ENCODE measurements at places on chromosomes 12 and 14.

- no peak for DNase-seq
These were observed 392 bp downstream of the SLC15A4 start for GRCh38 chr12:128823216-128823915.

GRCh38 chr12:69661386-69661785 is 37.7 kb downstream of the BEST3 start:
- no peak for DNase-seq

DNA sequence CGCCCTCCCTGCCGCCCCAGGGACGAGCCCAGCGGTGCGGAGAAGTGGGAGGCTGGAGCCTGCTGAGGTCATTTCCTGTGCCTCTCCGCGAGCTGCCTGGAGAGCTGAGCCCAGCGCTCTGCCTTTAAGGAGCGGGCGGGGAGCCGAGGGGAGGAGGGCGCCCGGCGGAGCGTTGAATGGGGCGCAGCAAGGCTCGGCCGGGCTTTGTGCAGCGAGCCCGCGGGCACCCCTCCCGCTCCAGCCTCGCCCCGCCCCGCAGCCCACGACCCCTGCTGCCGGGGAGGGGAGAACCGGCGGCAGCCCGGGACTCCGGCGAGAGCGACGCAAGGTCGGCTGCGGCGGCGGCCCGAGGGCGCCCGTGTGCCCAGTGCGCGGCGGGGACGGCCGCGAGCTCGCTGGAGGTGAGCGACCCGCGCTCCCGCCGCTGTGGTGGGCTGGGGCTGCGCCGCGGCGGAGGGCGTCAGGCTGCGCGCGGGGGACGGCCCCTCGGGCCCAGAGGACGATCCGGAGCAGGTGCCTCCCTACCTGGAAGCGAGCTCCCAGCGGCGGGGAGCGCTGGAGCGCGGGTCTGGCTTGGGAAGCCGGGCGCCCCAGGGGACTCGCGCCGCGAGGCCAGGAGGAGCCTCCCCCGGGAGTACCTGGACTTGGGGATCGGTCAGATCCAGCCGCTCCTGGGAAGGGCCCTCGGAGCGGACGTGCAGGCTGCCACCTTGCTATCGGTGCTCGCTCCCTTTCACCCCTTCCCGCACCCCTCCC is at the start of gene PLEKHH1:
Gene PLEKHH1, plus strand, starts transcription at position 293 of the 756 bp plus-strand sequence. CDS start 8,578 bp downstream, outside the sequence.
- DNase-seq: peak; percentile 74

GRCh38 chr14:64910847-64911495 is 3.3 kb upstream of the CHURC1 start:
- DNase-seq: no peak

GRCh38 chr14:95413289-95414215 is 93.8 kb upstream of the CLMN start:
- no peak for DNase-seq

DNA sequence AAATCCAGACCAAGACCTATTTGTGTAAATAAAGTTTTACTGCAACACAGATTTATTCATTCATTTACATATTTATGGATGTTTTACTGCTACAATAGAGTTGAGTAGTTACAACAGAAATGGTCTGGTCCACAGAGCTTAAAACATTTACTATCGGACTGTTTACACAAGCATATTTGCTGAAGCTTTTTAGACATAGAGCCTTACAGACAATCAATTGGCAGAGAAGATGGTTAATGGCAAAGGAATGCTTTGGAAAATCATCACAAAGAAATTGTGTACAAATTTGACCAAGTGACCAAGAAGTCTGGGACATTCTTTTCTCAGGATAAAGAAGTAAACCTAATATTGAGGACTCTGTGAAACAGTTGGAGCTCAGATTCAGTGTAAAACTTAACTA is 504.3 kb downstream of the SLC16A7 start:
- DNase-seq: no peak

DNA sequence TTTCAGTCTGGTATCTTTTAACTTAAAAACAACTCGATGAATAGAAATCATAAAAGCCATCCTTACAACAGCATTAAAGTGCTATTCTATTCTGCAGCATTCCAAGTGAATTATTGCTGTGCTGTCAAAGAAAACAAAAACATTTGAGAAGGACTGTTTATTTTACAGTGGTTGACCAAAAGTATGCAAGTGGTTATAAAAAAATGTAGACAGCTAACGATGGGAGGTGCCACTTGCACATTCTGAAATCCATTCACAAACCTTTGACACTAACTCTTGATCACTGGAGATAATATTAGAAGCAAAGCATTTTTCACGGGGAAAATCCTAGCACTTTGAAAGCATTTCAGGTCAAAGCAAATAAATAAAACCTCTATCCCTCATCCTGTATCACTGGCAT is 55.6 kb downstream of the HMGA2 start:
- no peak for DNase-seq

GRCh38 chr14:67943947-67944346 is 124.4 kb downstream of the RAD51B start:
- DNase-seq: peak; percentile 68

DNA sequence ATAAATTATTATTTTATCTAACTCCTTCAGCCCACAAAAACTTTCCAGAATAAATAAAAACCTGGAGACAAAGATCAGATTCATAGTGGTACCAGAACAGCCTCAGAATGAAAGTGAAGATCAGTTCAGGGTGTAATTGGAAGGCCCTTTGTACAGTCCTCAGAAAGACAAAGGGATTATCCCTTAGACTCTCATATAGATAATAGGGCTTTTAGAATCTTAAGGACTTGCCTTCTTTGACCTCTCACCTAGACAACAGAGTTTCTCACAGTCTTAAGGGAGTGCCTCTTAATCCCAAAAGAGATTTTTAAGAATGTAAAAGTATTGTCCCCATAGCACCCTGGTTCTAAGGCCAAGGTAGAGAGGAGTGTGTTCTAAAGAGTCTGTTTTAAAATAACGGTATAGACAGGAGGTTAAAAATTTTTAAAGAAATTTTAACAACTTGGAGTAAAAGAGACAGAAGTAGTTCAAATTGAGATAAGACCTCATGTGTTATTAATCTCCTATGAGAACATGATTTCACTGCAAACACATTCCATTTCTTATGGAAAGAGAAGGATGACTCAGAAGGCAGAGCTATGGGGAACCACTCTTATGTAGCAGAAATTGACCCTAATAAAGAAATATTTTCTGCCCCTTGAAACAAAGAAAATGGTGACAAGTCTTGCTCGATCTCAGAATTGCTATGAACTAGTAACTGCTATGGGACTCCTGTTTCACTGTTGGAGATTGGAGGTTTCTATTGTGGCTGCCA is 24.2 kb upstream of the NOVA1 start:
- no peak for DNase-seq

DNA sequence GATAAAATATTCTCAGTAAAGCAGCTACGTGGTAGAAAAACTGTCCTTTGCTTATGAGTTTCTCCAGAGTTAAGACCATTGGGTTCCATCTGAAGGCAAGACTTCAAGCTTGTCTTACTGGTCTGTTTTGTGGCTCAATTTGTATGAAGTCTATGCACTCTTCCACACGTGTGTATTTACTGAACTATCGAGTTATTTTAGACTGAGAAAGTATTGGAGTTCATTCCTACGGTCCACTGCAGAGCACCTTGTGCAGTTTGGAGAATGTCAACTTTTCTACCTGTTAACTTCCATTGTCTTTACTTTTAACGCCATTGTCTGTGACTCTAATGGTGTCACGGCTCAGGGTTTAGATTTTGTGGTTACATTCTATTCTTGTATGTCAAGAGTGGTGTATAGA is 3.7 kb downstream of the HIF1A start:
- DNase-seq: no peak

DNA sequence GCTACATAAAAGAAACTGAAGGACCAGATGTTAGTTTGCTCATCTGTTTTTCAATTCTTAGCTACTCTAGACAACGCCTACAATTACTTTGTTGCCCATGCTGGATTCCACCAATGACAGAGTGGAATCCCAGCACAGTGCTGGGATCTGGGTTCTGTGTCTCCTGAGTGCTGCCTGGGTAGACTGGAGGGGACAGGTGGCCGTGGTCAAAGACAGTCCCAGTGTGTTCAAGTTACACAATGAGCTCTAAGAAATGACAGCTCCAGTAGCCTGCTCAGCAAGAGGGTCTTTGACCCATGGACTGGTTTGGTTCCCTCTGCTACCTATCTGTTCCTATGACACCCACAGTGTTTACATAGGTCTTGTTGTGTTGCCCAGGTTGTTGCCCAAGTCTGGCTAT is 38.5 kb downstream of the C2CD5 start:
- DNase-seq: no peak

GRCh38 chr14:54387328-54387727 is 9.5 kb upstream of the CDKN3 start:
- DNase-seq: no peak

- no peak for DNase-seq
These were observed 23.1 kb downstream of the AMN start for GRCh38 chr14:102945346-102946130.

- DNase-seq: no peak
These were observed 45.8 kb downstream of the ATL1 start for GRCh38 chr14:50605766-50606165.

DNA sequence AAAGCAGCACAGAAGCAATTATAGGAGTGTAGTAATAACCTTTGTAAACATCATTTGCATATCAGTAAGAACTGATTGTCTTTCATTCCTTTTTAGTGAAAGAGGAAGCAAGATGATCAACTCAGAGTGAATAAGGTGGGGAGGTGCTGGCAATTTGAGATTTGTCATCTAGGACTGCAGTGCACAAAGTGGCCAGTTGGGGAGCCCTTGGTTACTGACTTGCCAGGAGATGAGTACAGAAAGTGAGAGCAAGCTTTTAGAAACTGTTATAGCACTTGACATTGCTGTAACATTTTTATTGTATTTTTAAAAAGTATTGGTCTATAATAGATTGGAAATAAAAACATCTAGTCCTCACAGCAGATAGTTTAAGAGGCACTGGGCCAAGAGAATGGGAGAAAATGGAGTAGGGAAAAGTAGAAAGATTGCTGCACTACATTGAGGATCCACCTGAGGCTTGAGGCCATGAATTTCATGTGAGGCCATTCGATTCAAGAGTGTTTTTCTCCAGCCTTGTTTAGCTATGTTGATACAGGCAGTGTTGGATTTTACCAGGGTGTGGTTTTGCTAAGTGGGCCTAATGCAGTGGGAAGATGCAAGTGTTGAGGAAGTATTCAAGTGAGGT is 98.2 kb downstream of the SNAPC1 start:
- peak; percentile 66 for DNase-seq

DNA sequence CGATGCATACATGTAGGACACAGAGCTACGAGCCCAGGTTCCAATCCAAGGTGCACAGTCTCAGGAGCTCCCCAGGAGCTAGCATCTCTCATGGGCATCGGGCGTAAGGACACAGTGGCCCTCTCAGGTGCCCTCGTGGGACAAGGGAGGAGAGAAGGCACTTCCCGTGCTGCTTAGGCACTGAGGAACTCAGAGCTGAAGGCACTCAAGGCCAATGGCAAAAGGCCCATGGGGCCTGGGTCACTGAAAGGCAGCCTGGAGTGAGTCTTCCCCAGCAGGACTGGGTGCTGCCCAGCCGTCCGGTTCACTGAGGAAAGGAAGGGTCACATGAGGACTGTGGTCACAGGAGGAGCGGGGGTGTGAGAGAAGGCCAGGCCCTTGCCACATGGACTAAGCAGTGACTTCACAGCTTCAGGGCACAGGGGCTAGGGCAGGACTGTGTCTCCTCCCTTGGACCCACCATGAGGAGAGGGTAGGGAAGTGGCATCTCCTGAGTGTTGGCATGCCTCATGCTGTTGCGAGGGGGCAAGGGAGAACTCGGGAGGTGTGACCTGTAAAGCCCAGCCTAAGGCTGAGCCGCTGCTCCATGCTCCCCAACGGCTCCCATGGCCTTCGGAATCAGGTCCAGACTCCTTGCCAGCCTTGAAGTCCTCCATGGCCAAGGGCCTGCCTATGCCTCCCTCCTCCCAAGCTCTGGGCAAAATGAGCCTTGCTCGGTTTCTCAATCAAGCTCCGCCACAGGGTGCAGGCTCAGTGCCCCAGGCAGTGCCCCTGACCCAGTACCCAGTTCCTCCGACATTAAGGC is 51.8 kb downstream of the CHGA start:
- no peak for DNase-seq

DNA sequence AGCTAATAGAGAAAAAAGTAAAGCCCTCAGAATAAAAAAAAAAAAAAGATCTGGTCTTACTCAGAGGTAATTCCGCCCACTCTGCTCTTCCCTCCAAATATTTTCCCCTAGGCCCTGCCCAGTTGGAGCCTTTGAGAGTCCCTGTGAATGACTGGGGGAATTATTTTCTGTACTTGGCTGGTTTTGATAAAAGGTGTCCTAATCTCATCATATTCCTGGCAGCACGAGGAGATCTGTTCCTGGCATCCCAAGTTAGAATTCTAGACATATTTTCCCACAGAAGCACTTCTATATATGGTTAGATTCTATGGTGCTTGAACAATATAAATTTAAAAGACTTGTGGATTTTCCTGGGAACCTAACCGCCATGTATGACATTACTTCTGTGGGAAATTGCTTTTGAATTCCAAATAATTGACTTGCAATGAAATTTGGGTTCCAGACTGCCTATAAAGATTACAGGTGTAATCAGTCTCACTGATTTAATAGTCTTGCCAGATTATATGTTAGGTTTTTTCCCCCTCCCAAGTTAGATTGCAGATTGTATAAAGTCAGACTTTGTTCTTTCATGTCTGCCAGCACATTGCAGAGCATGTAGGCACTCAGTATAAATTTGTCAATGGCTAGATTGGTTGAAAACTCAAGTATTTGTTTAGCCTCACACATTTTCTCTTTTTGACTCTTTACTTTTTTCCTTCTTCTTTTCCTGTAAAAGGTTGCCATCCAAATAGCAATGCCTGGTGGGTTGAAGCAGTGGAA is 12.3 kb downstream of the GPX2 start:
- no peak for DNase-seq

DNA sequence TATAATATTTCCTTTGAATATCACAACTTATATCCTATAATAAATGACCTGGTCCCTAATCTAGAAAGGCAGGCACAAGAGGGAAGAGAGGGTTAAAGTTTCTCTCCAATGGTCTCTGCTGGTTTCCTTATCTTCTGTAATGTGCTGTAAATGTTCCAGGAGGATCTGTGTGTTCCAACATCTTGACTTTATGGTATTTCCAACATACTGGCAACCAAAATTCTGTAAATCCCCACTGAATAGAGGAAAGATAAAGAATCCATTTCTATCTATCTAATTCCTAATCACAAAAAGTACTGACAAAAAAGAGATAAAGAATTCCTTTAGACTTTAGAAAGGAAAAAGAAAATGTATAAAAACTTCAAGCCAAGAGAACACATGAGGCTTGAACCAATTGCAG is 146.4 kb upstream of the CCDC198 start:
- DNase-seq: no peak

- DNase-seq: no peak
These were observed 127.4 kb downstream of the KCNK10 start for GRCh38 chr14:88195676-88196075.

DNA sequence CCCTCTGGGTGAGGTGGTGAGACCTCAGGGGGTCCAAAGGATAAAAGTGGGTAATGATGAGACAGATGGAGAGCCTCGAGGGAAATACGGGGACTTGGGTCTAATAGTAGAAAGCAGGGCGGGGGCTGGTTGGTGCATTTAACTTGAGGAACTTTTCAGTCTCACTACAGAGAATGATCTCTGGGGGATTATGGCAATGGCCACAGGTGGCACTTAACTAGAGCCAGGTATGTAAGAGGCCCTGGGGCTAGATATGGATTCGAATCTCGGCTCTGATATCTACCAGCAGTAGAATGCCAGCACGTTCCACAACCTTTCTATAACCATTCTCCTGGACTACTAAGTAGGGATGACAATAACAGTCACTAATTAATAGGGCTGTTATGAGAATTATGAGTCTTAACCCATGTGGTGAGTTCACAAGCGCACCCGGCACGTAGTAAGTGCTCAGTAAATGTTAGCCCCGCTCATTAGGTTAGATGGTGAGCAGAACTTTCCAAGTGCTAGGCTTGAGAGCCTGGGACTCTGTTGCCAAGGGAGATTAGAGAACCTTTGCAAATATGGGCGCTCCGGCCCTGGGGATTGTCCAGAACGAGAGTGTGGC is 888 bp upstream of the PLXNC1 start:
- no peak for DNase-seq

Measured in RPMI8226 (cell line).